ENCODE measurements at places on chromosomes 13 and 19.

DNA sequence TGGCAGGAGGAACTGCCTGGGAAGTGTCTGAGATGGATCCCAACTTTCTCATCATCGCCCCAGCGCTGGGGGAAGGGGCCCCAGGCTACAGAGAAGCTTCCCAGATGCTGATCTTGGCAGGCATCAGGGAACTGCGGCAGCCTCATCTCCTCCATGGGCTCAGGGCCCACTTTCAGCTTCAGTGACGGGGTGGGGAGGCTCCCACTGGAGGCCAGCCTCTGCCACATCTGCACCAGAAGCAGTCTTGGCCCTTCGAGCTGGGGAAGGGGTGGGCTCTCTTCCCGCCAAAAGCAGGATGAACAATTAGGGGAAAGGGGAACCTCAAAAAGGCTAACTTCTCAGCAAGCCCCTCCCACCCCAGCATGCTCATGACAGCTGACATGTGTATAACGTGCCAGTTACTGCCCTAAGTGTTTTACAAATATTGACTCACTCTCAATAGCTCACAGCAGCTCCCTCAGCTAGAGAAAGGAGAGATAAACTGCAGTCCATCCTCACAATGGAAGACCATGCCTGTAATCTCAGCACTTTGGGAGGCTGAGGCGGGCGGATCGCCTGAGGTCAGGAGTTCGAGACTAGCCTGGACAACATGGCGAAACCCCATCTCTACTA lies 7.1 kb upstream of the S1PR2 start:
- no peak for DNase-seq

- DNase-seq: no peak
Observed at GRCh38 chr13:50484472-50485113, 358.9 kb downstream of the DLEU7 start.

DNA sequence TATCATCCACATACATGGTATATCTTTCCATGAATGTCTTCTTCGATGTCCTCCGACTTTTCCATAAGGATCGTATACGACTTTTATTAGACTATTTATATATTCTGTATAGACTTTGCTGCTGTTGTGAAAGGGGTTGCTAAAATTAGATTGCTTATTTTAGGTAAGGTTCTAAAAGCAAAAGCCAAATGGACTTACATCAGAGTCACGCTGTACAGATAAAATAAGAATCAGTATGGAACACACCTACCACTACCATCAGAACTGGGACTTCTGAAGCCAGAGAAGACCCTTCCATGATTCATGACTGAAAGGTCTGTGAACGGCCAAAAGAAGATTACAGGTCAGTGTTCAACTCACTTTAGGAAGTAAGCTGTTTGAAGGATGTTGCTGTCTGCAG lies 8.9 kb downstream of the ANKRD27 start:
- no peak for DNase-seq

DNA sequence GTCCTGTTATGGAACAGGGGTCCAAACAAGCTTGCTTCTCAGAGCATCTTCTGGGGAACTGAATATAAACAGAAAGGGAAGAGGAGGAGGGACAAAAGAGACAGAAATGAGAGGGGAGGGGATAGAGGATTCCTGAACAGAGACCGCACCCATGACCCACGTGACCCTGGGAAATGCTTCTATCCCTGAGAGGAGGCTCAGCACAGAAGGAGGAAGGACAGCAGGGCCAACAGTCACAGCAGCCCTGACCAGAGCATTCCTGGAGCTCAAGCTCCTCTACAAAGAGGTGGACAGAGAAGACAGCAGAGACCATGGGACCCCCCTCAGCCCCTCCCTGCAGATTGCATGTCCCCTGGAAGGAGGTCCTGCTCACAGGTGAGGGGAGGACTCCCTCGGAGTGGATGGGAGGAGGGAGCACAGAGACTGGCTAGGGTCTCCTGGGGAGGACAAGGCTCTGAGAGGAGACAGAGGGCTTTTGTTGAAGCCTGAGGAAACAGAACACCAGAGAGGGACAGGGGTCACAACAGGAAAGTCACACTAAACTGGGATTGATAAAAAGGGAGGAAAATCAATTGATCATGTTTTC lies at the start of gene CEACAM6:
Gene CEACAM6 (plus strand): TSS at position 203 of the 586 bp plus-strand sequence. CDS start 109 bp downstream, at position 312.
- no peak for DNase-seq

DNA sequence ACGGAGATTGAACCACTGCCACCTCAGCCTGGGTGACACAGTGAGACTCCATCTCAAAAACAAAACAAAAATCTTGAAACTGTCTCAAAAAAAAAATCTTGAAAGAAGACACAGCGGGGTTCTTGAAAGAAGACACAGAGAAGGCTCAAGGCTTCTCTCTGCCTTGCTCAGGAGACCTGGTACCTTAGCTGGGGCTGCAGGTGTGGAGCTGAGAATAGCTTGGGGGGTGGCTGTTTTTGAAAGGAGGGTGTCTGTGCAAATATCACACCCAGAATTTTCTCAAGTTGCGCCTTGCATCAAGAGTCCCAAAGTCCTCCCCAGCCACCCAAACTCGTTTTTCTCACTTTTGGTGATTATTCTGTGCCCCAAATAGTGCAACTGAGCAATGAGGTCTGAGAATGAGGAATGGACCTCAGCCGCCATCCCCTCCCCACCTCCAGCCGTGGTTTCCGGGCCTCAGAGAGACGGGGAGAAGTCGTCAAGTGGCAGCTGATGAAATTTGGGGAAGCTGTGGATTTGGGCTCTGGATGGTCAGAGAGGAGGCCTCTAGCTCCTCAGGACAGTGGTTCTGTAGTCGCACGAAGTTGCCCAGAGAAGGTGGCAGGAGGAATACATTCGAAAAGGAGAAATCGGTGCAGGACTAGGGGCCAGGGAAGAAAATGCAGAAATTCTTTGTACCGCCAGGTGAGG lies 8.8 kb downstream of the S1PR2 start:
- DNase-seq: no peak

GRCh38 chr19:46435009-46435408 lies 6.3 kb upstream of the PNMA8C start:
- no peak for DNase-seq

DNA sequence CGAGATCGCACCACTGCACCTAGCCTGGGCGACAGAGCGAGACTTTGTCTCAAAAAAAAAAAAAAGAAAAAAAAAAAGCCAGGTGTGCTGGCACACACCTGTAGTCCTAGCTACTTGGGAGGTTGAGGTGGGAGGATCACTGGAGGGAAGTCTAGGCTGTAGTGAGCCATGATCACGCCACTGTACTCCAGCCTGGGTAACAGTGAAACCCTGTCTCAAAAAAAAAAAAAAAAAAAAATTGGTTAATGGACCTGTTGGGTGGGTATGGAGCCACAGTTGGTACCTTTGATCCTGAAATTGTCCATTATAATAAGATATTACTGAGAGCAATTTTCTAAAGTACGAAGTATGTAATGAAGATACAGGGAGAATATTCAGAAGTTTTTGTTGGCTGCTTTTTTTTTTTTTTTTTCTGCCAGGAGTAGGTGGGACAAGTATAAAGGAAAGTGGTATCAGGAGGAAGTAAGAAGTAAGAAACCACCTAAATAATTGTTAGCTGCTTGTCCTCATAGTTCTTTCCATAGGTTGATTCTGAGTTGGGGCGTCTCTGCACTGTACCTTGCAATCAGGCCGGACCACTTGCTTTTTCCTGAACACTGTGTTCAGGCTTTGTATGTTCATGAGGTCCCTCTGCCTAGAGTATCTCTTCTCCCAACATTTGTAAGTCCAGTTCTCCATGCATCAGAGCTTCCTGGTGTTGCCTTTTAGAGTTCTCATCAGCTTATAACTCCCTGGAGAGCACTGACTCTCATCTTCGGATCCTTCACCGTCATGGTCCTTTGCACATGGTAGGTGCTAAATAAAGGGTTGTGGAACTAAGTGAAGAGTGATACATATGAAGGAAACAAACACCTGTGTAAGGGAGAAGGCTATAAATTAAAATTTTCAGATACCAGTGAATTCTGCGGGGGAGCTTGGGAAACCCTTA lies 31.7 kb downstream of the ARHGAP35 start:
- no peak for DNase-seq

GRCh38 chr19:47435196-47435595 lies 15.9 kb upstream of the MEIS3 start:
- DNase-seq: no peak

- no peak for DNase-seq
Observed at GRCh38 chr19:40411125-40411842, 1.9 kb downstream of the PRX start.

DNA sequence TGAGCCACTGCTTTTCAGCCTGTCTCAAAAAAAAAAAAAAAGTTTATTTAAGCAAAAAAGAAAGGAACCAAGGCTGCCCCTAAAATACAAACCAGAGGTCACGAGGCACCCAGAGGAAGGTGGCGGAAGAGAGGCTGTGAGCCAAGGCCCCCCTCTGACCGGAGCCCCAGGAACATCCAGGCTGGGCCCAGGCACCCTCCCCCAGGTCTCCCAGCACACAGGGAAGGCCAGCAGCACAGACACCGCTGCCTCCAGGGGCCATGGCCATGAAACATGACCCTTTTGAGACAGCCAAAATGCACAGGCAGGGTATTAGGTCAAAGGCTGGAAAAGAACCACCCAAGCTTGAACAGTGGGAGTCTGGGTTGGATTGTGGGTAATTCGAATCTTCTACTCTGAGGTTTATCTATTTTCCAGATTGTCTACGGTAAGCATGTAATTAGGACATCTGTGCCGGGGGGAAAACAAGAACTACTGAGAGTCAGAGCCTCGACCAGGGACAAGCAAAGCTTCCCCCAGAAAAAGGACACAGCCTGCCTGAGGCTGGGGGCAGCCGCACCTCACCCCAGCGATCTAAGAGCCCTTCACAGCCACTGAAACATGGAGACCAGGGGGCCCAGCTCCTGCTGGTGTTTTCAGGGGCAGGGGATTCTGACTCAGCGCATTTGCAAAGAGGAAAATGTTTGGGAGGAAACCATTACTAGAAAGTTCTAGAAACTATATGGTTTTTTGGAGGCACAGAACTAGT lies 8.4 kb downstream of the PEX11G start:
- DNase-seq: no peak

- no peak for DNase-seq
Observed at GRCh38 chr13:113553511-113554332, 30.8 kb upstream of the TFDP1 start.

DNA sequence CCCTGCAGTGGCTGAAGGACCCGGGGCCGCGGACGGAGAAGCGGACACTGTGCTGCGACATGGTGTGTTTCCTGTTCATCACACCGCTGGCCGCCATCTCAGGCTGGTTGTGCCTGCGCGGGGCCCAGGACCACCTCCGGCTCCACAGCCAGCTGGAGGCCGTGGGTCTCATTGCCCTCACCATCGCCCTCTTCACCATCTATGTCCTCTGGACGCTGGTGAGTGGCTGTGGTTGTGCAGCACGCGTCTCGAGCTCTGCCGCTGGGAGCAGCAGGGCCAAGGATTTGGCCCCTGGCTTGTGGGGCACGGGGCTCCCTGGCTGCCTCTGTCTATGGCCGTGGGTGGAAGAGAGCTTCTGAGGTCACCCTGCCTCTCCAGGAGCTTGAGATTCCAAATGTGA lies 14.1 kb upstream of the HNRNPM start:
- no peak for DNase-seq

DNA sequence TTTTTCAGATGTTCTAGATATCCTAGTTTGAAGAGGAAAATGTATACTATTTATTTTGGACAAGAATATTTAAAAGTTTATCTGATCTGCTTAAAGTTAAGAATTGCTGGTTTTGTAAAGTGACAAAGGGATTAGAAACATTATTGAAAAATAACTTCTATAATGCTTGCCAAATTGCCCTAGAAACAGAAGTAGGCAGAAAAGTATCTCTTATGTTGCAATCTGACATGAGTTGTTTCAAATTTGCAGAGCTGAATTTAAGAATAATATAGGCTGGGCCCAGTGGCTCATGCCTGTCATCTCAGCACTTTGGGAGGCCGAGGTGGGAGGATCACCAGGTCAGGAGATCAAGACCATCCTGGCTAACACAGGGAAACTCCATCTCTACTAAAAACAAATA lies 777.1 kb downstream of the LIG4 start:
- no peak for DNase-seq

DNA sequence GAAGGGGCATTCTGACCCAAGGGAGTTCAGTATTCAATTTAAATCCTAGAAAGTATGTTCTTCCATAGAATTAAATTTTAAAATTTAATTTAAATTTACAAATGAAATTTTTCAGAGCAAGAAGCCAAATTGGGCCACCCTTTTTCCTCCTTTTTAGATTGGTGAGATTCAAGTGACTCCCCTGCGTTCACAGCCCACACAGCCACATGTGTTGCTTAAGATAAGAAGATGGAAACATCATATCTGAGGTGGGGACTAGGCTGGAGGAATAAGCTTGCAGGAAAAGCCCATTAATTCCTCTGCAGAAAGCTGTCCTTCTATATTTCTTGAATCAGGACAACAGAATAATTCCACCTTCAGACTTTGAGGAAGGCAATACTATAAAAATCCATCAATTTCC lies 392.7 kb upstream of the ZNF507 start:
- no peak for DNase-seq

Measured in stimulated activated CD8-positive, alpha-beta memory T cell treated with anti-CD3 and anti-CD28 coated beads, Interleukin-15, amount 100 ng/mL, for 24 hours (primary cell).